ENCODE measurements at places on chromosomes 11 and 22.

DNA sequence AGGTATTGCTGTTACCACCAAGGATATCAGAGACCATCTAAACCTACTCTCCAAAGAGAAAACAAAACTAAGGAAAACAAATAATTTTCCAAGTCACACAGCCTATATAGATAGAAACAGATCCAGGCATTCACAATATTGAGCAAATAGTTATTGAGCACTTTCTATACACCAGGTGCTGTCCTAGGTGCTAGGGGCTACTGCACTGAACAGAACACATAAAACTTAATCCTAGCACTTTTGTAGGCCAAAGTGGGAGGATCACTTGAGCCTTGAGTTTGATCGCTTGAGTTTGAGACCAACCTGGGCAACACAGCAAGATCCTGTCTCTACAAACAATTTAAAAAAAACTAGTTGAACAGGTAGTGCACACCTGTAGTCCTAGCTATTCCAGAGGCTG is 44.6 kb downstream of the SERGEF start:
- no peak for DNase-seq

GRCh38 chr11:67613313-67613959 is 6.7 kb downstream of the NDUFV1 start:
- DNase-seq, result no peak

DNA sequence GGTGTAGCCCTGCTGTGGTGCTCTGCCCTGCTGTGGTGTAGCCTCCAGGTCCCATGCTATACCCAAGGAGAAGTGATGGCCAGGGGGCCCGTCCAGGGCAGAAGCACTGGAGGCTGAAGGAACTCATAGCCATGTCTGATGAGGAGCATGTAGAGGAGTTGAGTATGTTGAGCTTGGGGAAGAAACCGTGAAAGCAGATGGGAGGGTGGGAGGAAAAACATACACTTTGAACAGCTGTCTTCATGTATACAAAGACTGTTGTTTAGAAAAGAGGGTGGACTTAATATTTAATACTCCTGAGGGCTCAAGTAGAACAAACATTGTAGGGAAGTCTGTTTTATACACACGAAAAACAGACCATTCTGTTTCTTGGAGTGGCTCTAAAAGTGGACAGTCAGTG is 26.6 kb upstream of the TTC12 start:
- DNase-seq, result no peak

DNA sequence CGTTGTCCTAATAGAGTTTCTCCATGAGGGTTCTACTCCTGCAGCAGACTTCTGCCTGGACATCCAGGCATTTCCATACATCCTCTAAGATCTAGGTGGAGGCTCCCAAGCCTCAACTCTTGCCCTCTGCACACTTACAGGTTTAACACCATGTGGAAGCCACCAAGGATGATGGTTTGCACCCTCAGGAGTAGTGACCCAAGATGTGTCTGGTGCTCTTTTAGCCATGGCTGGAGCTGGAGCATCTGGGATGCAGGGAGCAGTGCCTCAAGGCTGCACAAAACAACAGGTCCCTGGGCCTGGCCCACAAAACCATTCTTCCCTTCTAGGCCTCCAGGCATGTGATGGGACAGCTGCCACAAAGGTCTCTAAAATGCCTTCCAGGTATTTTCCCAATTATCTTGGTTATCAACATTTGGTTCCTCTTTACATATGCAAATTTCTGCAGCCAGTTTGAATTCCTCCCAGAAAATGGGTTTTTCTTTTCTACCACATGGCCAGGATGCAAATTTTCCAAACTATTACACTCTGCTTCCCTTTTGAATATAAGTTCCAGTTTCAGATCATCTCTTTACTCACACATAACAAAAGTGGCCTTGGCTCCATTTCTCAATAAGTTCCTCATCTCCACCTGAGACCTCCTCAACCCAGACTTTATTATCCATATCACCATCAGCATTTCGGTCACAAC is 69.5 kb upstream of the GNAZ start:
- DNase-seq, result no peak

DNA sequence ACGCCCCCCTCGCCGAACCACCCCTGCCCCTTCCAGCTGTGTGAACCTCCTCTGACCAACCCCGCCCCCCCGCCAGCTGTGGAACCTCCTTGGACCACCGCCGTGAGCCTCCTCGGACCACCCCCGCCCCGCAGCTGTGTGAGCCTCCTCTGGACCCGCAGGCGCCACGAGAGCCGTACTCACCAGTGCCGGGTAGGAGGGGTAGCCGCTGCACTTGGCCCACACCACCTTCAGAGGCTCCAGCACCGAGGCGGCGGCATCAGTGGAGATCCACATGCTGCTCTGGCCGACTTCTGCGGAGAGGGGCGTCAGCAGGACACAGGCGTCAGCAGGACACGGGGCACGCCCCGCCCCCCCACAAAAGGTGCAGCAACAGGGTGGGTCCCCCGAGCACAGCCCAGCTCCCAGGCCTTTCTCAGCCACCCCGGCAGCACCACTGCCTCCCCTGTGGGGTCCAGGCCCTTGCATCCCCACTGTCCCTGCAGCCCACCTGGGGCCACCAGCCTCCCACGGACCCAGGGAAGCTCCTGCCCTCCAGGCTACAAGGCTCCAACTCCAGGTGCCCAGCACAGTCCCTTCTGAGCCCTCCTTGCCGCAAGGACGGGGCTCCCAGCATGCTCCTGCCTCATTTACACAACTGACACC is 51.7 kb downstream of the BRD1 start:
- no peak for DNase-seq

DNA sequence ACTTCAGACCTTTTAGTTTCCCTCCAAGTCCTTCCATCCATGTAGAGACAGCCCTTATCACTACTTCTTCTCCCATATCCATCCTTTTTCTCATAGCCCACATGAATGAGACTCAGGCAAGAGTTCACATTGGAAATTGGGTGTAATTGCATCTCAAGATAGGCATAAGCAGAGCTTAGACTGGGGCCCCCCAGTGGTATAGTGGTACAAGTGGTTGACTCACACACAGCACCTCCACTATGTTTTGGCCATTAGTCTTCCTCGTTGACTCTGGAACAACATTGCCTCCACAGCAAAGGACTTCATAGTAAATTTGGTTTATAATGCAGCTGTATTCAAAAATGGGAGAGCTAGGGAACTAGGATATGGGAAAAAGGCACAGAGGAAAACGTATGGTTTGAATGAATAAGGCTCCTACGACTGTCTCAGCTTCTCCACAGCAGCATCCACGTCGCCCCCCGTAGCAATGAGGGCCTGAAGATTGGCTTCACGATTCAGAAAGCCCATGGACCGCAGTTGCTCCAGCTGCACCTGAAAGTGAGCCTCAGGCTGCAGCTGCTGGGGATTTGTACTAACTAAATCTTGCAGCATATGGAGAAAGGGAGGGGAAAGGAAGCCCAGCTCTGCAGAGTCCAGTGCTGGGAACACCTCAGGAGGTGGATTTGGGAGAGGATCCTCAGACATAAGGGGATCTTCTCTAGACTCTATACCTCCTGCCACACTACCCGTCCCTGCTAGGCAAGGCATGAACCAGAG is 2.4 kb downstream of the UBQLN3 start:
- no peak for DNase-seq

GRCh38 chr11:119992171-119993051 is 145.5 kb downstream of the TRIM29 start:
- DNase-seq, result no peak

- DNase-seq, result peak; percentile 12
Measured at GRCh38 chr22:39405346-39406085, 5.9 kb downstream of the TAB1 start.

DNA sequence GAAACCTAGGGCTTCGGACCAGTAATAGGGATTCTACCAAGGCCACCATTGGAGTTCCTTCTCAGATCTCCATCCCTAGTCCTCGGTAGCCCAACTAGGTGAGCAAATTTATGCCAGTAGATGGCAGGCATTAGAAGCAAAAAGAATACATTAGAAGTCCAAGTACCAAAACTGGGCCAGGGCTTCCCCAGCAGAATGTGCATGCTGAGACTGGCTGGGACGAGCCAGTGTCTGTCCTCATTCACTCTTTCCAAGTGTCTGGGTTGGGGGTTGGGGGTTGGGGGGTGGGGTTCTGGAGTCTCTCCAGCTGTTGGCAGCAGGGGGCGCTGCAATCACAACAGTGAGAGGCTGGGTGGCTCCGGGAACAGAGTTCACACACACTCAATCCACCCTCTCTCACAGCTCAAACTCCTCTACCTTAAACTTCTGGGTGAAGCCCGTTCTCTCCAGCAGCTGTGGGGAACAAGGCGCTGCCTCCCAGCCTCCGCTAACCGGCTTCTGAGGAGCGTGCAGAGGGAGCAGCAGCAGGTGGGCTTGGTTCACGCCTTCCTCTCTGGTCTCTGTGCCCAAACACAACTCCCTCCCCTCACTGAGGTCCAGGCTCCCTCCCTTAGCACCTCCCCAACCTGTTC is 57.5 kb downstream of the BTG4 start:
- DNase-seq, result peak; percentile 66

DNA sequence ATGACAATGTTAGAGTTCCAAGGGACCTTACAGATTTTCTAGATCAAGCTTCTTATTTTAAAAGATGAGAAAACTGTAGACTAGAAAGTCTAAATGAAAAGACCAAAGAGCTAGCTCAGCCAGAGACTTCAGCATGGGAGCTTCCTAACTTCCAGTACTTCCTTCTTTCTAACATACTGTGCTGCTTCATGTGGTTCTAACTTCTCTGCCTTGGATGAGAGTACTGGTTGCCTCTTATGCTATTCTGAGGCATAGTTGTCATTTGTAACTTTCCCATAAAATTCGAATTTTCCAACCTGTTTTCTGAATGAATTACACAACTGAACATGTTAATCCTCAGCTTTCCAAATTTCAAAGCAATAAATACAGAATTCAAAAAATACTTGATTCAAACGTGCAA is 1.8 kb downstream of the MTMR2 start:
- no peak for DNase-seq

GRCh38 chr22:50148991-50149721 is 21.4 kb upstream of the PANX2 start:
- DNase-seq, result peak; percentile 71

GRCh38 chr22:30261134-30261533 is 5.5 kb downstream of the OSM start:
- no peak for DNase-seq

DNA sequence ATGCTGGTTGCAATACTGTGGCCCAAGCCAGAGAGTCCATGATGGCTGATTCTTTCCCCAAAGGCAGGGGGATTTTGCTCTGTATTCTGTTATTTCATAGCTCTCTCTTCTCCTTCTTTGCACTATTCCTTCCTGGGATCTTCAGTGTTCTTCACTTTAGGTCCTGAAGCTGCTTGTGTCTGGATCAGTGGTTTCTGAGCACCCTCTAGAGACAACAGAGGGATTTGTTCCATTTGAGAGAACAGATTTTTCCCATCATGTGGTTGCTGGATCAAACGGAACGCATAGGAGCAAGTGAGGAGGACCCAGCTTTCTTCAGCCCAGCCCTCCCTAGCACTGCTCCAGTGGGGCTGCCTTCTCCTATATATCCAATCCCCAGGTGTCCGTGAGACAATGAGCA is 68.7 kb upstream of the SYN3 start:
- no peak for DNase-seq

GRCh38 chr11:134541951-134542350 is 129.9 kb upstream of the B3GAT1 start:
- DNase-seq, result no peak

GRCh38 chr11:96054870-96055705 is 131.2 kb upstream of the MTMR2 start:
- no peak for DNase-seq

DNA sequence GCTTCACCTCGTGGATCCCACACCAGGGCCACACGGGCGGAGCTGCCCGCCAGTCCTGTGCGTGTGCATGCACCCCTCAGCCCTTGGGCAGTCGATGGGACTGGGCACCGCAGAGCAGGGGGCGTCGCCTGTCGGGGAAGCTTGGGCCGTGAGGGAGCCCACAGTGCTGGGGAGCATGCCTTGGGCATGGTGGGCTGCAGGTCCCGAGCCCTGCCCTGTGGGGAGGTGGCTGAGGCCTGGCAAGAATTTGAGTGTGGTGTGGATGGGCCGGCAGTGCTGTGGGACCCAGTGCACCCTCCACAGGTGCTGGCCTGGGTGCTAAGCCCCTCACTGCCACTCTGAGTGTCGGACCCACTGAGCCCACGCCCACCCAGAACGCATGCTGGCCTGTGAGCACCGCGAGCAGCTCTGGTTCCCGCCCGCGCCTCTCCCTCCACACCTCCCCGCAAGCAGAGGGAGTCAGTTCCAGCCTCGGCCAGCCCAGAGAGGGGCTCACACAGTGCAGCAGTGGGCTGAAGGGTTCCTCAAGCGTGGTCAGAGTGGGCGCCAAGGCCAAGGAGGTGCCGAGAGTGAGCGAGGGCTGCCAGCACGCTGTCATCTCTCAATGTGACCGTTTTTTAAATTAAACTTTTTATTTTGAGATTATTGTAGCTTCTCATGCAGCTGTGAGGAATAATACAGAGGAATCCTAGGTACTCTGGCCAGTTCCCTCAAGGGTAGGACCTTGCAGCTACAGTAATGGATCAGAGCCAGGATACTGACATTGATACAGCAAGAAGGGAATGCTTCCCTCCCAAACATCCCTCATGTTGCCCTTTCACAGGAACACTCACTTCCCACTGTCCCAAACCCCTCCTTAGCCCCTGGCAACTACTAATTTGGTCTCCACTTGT is 127.7 kb downstream of the CRYBB2 start:
- no peak for DNase-seq

DNA sequence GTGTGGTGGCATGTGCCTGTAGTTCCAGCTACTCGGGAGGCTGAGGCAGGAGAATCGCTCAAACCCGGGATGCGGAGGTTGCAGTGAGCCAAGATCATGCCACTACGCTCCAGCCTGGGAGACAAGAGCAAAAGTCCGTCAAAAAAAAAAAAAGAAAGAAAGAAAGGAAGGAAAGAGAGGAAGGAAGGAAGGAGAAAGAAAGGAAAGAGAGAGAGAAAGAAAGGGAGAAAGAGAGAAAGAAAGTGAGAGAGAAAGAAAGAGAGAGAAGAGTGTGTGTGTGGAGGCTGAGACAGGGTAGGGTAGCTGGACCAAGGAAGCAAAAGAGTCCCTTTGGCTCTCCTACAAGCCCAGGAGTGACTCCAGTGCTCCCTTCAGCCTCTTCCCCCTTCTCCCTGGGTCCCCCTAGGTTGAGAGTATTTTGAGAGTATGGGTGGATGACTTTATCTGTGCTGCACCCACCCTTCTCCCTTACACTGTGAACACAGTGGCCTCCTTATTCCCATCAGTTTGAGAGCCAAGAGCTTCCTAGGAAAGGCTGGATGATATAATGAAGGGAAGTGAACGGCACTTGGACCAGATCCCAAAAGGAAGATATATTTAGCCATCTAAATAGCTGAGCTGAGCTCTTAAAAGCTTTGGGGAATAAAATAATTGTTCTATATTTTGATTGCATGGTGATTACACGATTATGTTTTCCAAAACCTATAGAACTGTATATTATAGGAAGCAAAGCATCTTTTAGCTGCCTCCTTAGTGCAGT is 9.5 kb upstream of the DENND5A start:
- DNase-seq, result no peak

Data from activated T-cell treated with anti-CD3 and anti-CD28 coated beads for 48 hours (primary cell).